ENCODE measurements at places on chromosomes 5 and 9. TPM values are rescaled to one million over a fixed set of nuclear protein-coding genes. Genes with fewer than 3 reads are reported as not detected.
A peak's percentile ranks its signal among the peaks of the same experiment; 100 is the strongest.

DNA sequence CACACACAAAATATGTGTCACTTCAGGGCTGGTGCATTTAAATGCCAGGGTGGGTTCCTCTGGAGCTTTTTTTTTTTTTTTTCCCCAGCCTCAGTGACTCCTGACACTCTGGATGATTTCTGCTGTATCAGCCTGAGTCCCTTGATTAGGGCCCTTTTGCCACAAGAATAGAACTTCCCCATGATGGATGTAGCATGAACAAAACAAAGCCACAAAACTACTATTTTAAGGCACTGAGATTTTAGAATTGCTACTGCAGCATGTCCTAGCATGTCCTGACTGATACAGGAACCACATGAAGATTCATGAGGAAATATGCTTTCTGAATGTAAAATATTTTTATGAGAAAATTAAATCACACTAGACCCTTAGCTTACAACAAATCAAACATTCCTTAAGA lies 13.9 kb upstream of the ADGRD2 start:
- no peak for DNase-seq
- H3K4me3 ChIP-seq = no peak overlapping the region
- H3K4me1 ChIP-seq = no peaks in the 10 kb centered on the region
- H3K36me3 ChIP-seq = no peaks in the 10 kb centered on the region
- H3K27ac ChIP-seq = no peak overlapping the region

DNA sequence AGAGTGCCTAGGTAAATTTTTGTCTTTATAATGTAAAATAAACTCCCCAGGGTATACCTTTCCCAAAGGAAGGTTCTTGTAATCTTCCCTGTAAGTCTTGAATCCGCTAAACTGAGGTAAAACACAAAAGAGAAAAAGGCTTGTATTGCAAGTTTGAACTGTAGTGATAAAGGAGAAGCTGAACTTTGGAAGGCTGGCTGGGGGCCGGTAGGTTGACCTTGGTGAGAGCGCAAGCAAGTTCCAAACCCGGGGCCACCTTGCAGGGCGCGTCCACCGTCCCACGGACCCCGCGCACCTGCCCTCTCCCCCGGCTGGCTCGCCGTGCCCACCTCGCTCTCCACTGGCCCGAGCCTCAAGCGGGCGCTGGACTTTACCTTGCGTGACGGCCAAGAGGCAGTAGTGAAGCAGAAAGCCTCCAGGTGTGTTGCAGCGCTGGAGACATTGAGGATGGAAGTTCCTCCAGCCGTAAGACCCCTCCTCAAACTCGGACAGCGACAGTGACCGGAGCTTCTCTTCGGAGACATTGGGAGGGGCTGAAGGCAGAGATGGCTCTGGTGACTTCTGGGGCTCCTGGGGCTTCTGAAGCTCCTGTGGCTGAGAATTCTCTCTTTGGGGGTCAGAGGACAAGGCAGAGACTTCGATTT lies 428 bp downstream of the SLCO4C1 start:
- peak overlapping the region; percentile 1 for H3K4me3 ChIP-seq
- H3K27me3 ChIP-seq = no peaks in the 10 kb centered on the region
- H3K4me1 ChIP-seq = no peaks in the 10 kb centered on the region
- no peaks in the 10 kb centered on the region for H3K36me3 ChIP-seq
- DNase-seq = no peak

DNA sequence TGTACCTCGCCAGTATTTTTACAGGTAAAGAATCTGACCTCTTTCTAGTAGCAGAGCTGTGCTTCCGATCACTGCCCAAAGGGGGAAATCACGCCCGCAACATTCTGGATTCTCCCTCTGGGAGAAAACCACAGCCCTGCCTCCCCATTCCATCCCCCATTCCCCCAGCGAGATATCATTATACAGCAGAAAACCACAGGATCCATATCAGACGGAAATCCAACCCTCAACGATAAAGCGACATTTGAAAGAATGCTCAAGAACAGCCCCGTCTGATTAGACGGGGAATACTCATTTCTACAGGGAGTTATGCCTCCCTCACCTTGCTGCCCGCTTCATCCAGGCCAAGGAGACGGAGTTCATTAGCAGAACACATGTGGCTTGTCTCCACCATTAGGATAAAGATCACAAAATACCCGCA lies 172.8 kb downstream of the COL23A1 start:
- no peaks in the 10 kb centered on the region for H3K4me1 ChIP-seq
- no peak overlapping the region for H3K4me3 ChIP-seq
- DNase-seq = no peak

The FOXD1 gene
- 0.28 TPM for total RNA-seq

- no peaks in the 10 kb centered on the region for H3K4me1 ChIP-seq
- no peak overlapping the region for H3K27ac ChIP-seq
- no peak for DNase-seq
- H3K36me3 ChIP-seq = no peaks in the 10 kb centered on the region
Observed at GRCh38 chr5:22892441-22892840, 39.3 kb upstream of the CDH12 start.

DNA sequence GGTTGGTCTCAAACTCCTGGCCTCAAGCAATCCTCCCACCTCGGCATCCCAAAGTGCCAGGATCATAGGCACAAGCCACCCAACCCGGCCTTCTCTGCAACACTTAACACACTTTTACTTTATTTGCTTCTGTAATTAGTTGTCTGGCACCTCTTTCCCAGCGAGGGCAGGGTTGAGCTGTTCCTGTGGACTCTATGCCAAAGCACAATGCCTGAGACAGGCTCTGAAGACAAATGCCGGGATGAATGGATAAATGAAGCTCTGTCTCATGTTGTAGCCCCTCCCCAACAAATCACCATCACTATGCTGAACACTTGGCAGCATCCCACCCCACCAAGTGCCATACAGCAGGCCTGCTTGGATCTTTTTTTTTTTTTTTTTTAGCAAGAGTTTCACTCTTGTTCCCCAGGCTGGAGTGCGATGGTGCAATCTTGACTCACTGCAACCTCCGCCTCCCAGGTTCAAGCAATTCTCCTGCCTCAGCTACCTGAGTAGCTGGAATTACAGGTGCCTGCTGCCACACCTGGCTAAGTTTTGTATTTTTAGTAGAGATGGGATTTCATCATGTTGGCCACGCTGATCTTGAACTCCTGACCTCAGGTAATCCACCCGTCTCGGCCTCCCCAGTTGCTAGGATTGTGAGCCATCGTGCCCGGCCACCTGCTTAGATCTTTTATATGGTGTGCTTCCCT lies 21.3 kb downstream of the GPX3 start:
- H3K4me1 ChIP-seq = no peaks in the 10 kb centered on the region
- H3K27me3 ChIP-seq = no peaks in the 10 kb centered on the region
- H3K4me3 ChIP-seq = no peak overlapping the region
- no peaks in the 10 kb centered on the region for H3K36me3 ChIP-seq
- DNase-seq = no peak

- no peaks in the 10 kb centered on the region for H3K36me3 ChIP-seq
- no peak overlapping the region for H3K27ac ChIP-seq
- no peak for DNase-seq
- no peak overlapping the region for H3K4me3 ChIP-seq
Observed at GRCh38 chr9:121556580-121556979, 56.9 kb upstream of the GGTA1 start.

DNA sequence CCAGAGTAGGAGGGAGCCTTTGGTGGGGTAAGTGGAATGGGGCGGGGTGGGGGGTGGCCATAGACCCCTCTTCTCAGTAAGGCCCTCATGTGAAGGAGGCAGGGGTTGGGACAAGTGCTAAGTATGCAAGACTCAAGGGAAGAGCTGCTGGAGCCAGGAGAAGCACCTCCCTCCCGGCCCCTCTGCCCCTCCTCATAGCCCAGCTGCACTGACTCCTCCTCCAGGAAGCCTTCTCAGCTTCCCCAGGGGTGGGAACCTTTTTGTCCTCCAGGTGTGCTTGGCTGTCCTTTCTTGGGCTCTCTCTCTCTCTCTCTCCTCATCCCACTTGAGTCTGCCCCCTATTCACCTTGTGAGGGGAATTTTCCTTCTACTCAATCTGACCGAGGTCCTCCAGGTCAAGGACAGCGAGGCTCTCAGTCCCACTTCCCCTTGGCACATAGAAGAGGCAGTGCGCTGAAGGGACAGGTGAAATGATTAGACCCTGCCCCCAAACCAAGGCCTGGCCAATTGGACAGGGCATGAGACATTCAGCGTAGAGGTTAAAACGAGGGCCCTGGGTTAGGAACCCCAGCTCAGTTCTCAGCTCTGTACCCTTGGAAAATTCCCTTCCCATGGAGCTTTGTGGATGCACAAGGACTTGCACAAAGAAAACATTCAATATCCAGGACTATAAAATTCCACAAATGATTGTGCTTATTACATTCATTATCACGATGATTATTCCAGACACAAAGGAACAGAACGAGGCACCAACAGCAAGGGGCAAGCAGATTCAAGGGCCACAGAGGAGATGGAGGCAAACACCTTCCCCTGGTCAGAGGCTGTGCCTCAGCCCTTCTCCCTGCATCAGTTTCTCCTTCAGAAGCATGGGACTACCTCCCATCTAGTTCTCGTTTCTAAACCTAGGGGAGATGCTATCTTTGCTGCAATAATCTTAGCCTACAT lies 45.6 kb upstream of the IL17B start:
- H3K27me3 ChIP-seq = no peaks in the 10 kb centered on the region
- H3K4me3 ChIP-seq = no peak overlapping the region
- H3K27ac ChIP-seq = peak overlapping the region; percentile 99
- peaks cover 15% of the 10 kb centered on the region for H3K4me1 ChIP-seq
- DNase-seq = no peak
- no peaks in the 10 kb centered on the region for H3K36me3 ChIP-seq

The C9 gene
- not detected for total RNA-seq

The PLPP7 gene
- 7.4 TPM for total RNA-seq
